ENCODE measurements at places on chromosomes 11 and 22.

DNA sequence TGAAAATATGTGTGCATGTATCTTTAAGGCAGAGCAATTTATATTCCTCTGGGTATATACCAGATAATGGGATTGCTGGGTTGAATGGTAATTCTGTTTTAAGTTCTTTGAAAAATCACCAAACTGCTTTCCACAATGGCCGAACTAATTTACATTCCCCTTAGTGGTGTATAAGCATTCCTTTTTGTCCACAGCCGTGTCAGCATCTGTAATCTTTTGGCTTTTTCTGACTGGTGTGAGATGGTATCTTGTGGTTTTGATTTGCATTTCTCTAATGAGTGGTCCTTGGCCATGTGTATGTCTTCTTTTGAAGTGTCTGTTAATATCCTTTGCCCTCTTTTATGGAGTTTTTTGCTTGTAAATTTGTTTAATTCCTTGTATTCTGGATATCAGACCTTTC lies 24.3 kb downstream of the CCDC15 start:
- DNase-seq: peak; percentile 37
- no peak overlapping the region for H3K27ac ChIP-seq
- no peak overlapping the region for H3K4me3 ChIP-seq
- no peaks in the 10 kb centered on the region for H3K36me3 ChIP-seq

DNA sequence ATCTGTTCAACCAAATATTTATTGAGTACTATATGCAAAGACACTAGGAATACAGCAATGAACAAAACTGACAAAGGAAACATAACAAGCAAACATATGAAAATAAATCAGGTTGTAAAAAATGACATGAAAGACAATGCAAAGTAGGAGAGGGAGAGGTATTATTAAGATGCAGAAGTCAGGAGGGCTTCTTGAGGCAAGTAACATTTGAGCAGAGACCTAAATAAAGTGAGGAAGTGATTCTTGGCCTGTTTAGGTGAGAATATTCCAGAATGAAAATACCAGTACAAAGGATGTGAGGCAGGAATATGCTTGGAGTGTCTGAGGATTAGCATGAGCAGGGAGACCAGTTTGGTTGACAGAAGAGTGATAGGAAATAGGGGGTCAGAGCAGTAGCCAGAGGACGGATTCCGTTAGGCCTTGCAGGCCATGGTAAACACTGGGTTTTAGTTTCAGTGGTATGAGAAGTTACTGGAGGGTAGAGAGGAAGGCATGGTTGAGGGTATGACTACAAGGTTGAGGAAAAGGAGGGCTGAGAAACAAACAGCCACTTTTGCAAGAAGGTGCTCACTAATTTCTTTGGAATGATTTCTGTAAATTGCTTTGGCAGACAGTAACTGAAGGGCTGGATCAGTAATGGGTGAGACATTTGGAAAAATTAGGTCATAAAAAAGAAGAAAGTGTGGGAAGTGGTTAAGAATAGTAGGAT lies 191.9 kb downstream of the SWAP70 start:
- peaks cover 16% of the 10 kb centered on the region for H3K4me1 ChIP-seq
- H3K27me3 ChIP-seq: no peaks in the 10 kb centered on the region
- H3K27ac ChIP-seq: peak overlapping the region; percentile 30
- peak; percentile 50 for DNase-seq
- no peak overlapping the region for H3K4me3 ChIP-seq
- no peaks in the 10 kb centered on the region for H3K36me3 ChIP-seq

DNA sequence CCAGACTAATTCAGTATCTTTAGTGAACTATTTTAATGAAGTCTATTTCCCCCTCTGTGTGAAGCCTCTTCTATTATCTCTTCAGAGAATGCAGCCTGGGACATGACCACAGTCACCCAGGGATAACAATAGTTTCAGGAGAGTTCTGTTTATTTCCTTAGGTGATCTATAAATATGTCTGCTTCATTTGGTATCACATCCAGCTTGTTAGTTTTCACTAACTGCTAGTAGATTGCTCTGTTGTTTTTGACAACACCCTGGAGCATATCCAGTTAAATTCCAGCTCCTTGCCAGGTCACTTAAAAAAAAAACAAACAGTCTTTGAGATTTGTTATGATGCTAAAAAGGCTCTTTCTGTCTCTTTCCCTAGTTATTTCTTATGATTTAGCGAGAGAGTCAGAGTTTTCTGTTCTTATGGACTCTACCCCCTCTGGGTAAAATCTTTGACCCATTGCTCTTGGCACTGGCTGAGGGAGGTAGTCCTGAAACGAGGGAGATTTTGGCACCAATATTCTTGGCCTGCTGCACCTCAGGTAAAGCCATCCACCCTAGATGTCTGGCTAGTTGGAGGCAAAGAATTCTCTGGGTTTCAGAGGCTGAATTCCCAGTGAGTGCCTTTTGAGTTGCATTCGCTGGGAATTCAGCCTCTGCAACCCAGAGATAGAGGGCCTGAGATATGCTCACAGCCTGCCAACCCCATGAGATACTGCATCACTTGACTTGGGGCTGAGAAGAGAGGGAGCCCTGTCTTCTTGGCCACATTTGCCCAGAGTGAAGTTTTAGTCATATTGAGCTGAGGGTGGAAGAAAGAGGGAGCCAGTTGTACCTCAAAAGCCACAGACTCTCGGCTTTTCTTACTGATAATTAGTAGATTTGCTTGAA lies 159.1 kb downstream of the PGR start:
- peaks cover 3% of the 10 kb centered on the region for H3K36me3 ChIP-seq
- H3K4me3 ChIP-seq: no peak overlapping the region
- no peaks in the 10 kb centered on the region for H3K4me1 ChIP-seq
- no peak for DNase-seq
- H3K27ac ChIP-seq: no peak overlapping the region
- H3K27me3 ChIP-seq: no peaks in the 10 kb centered on the region

- peaks cover 10% of the 10 kb centered on the region for H3K4me1 ChIP-seq
- peaks cover 4% of the 10 kb centered on the region for H3K27me3 ChIP-seq
- H3K4me3 ChIP-seq: no peak overlapping the region
- DNase-seq: no peak
- H3K36me3 ChIP-seq: no peaks in the 10 kb centered on the region
Observed at GRCh38 chr11:132957881-132958280, 574.4 kb downstream of the OPCML start.

- H3K27ac ChIP-seq: no peak overlapping the region
- H3K36me3 ChIP-seq: no peaks in the 10 kb centered on the region
- H3K4me3 ChIP-seq: no peak overlapping the region
- H3K27me3 ChIP-seq: no peaks in the 10 kb centered on the region
- DNase-seq: peak; percentile 59
Observed at GRCh38 chr11:103007521-103007920, 52.0 kb upstream of the MMP13 start.

DNA sequence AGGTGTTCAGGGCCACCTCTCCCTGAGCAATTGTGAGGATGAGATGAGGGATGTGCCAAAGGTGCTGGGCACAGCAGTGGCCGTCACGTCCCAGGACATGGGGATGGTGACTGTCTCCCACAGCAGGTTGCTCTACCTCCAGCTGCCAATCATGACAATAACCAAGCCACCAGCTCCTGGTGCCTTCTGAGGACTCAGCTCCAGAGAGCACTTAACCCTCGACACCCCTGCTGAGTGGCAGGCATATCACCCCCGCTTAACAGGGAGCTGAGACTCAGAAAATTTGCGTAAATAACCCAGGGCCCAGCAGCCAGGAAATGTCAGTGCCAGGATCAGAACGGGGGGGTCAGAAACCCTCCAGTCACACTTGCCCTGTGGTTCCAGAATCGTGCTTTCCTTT lies 8.4 kb upstream of the PNPLA5 start:
- no peaks in the 10 kb centered on the region for H3K36me3 ChIP-seq
- H3K4me3 ChIP-seq: no peak overlapping the region
- DNase-seq: no peak
- H3K27ac ChIP-seq: no peak overlapping the region
- peaks cover 30% of the 10 kb centered on the region for H3K4me1 ChIP-seq
- no peaks in the 10 kb centered on the region for H3K27me3 ChIP-seq

DNA sequence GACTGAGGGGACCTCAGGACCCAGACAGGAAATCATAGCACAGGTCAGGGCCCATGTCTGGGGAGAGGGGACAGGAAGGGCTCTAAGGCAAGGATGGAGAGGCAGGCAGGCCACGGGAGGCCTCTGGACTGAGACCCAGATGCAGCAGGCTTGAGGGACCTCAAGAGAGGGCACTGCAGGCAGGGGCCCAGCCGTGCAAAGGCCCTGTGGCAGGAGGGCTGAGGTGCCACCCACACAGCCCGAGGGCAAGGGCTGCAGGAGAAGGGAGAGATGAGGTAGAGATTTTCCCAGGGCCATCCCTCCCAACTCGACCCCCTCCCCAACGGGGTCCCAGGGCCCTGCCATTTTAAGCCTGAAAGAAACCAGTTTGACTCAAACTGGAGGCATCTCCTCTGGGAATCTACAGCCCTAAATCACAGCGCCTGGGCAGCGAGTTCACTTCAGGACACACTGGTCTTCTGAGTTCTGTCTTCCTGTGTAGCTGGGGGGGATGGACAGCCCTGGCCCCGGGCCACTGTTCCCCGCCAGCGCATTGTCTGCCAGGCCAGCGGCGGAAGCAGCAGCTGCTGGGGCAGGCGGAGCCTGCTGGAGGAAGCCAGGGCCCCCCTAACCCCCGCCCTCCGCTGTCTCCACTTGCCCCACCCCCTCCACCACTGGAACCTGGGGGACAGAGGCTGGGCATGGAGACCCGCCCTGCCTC lies 20.3 kb upstream of the WNT7B start:
- no peaks in the 10 kb centered on the region for H3K36me3 ChIP-seq
- peak; percentile 94 for DNase-seq

GRCh38 chr22:40251106-40251505 lies 73.4 kb downstream of the TNRC6B start:
- no peak overlapping the region for H3K4me3 ChIP-seq
- no peaks in the 10 kb centered on the region for H3K27me3 ChIP-seq
- H3K27ac ChIP-seq: no peak overlapping the region
- H3K4me1 ChIP-seq: peaks cover 11% of the 10 kb centered on the region

GRCh38 chr11:33980897-33981296 lies 70.6 kb upstream of the CAPRIN1 start:
- peaks cover 8% of the 10 kb centered on the region for H3K27me3 ChIP-seq
- no peaks in the 10 kb centered on the region for H3K4me1 ChIP-seq
- no peak for DNase-seq
- H3K36me3 ChIP-seq: no peaks in the 10 kb centered on the region
- H3K4me3 ChIP-seq: no peak overlapping the region
- H3K27ac ChIP-seq: no peak overlapping the region

DNA sequence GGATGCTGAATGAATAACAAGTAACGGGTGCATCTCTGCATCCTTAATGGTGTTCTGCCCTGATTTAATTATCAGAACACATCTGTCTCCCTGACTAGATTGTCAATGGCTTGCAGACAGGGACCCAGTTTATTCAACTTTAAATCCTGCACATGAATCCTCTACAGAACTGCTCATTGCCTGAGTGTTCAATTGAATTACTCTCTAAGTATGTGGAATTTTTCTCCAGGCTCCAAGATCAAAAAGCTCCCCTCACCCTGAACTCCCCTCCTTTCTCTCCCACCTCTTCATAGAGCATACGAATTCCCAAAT lies 11.8 kb downstream of the MB start:
- H3K4me1 ChIP-seq: peaks cover 18% of the 10 kb centered on the region
- no peak overlapping the region for H3K27ac ChIP-seq
- H3K27me3 ChIP-seq: peaks cover 9% of the 10 kb centered on the region
- H3K36me3 ChIP-seq: no peaks in the 10 kb centered on the region
- no peak overlapping the region for H3K4me3 ChIP-seq

- no peaks in the 10 kb centered on the region for H3K27me3 ChIP-seq
- H3K4me3 ChIP-seq: no peak overlapping the region
- H3K36me3 ChIP-seq: no peaks in the 10 kb centered on the region
- H3K4me1 ChIP-seq: no peaks in the 10 kb centered on the region
- H3K27ac ChIP-seq: no peak overlapping the region
- peak; percentile 22 for DNase-seq
Observed at GRCh38 chr11:80980227-80980626, 1539.4 kb upstream of the TENM4 start.

DNA sequence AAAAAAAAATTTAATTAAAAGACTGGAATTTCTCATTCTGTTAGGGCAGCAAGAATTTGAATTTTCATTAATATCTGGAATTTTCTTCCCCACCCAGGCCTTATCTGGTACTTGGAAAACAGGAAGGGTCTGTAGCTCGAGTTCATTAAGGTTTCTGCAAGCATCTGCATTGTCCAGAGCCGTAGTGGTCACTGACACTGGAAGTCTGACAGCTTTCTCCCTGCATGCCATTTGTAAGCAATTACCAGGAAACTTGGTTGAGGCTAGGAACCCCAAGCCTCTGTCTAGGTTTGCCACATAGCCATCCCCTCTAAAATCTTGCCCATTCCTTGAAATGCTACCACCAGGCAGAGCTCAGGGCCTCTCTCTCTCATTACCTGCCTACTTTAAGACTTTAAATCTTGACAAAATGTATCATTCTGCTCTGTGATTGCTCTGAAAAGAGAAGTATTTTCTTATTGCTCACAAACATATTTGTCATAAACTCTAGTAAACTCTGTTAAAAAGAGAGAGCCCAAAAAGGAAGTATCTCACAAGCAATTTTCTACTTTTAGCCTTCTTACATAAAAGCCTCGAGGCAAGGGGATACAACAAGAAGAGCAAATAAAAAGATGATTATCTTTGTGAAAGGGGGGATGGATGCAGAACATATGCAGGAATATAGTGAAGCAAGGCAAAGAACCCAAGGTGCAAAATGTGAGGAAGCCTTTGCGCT lies 5.5 kb upstream of the PGM2L1 start:
- H3K36me3 ChIP-seq: no peaks in the 10 kb centered on the region
- H3K27me3 ChIP-seq: no peaks in the 10 kb centered on the region
- peaks cover 4% of the 10 kb centered on the region for H3K4me1 ChIP-seq
- DNase-seq: no peak
- no peak overlapping the region for H3K4me3 ChIP-seq
- H3K27ac ChIP-seq: no peak overlapping the region

GRCh38 chr11:73838443-73839122 lies 38.1 kb downstream of the COA4 start:
- H3K4me1 ChIP-seq: peaks cover 7% of the 10 kb centered on the region
- no peaks in the 10 kb centered on the region for H3K27me3 ChIP-seq
- no peak overlapping the region for H3K27ac ChIP-seq
- no peak overlapping the region for H3K4me3 ChIP-seq
- H3K36me3 ChIP-seq: no peaks in the 10 kb centered on the region

- H3K4me3 ChIP-seq: no peak overlapping the region
- no peaks in the 10 kb centered on the region for H3K27me3 ChIP-seq
- peak; percentile 74 for DNase-seq
- peak overlapping the region; percentile 23 for H3K27ac ChIP-seq
- H3K36me3 ChIP-seq: no peaks in the 10 kb centered on the region
Observed at GRCh38 chr11:13140028-13140870, 131.1 kb downstream of the RASSF10 start.

DNA sequence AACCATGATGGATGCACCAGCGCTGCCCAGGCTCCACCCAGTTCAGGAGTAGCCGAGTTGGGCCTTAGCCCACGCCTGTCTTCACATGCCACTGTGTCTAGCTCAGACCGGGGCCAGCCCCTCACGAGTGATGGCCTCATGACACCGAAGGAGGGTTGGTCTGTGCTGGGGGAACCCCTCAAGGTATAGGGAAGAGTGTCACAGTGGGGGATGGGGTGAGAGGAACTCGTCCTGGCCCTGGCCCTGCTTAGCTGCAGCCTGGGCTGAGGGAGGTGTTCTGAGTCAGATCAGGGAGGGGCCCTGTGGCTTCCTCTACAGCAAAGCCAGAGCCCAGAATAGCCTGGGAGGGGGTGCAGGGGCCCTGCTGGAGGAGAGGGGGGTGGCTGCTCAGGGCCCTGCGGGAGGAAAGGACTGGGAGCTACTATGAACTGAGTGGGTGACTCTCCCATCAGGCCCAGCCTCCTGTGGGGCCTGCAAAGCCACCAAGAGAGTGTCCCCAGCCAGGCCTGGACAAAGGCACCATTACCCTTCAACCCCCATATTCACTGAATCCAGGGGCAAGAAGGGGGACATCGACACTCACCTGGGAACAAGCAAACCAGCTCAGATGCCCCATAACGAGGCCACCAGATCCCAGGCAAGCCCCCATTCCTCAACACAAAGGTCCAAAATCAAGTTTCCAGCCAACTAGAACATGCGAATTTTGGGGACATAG lies 41.2 kb downstream of the IGLL5 start:
- H3K4me3 ChIP-seq: no peak overlapping the region
- no peaks in the 10 kb centered on the region for H3K27me3 ChIP-seq
- H3K4me1 ChIP-seq: peaks cover 5% of the 10 kb centered on the region
- DNase-seq: peak; percentile 12
- H3K36me3 ChIP-seq: no peaks in the 10 kb centered on the region
